ENCODE measurements at places on chromosomes 7 and 10.

DNA sequence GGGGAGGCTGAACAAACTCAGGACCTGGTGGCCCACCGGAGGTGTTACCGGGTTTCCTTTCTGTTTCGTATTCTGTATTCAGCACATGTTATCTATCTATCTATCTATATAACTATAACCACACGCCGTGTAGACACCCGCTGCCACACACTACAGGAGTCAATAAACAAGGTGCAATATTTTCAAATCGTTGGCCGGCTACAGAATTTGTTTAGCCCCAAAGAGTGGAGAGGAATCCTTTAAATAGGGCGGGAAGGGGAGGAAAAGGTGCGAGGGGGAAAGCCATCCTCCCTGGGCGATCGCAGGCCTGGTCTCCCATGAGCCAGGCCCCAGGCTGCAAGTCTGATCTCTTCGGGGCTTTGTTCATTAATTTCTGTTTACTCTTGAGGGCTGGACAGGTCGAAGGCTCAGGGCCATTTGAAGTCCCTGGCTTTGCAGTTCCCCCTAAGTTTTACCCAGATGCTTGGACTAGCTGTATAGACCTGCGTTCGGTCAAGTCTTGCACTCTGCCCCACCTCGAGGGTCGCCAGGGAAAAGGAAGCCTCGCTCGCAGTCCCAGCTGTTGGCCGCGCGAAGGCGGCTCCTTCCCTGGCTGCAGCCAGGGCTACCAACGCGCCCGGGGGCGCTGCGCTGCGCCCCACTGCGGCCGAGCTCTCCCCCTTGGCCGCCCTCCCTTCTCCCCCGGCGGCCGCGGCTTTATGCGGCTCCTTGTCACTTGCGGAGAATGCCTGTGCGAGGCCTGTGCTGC, 3.8 kb downstream of the NKX2-3 start:
- no peak for DNase-seq

- DNase-seq: no peak
Observed at GRCh38 chr7:66758950-66759628, 18.6 kb downstream of the RABGEF1 start.

- peak; percentile 75 for DNase-seq
Observed at GRCh38 chr10:60270426-60270825, 119.2 kb downstream of the ANK3 start.

DNA sequence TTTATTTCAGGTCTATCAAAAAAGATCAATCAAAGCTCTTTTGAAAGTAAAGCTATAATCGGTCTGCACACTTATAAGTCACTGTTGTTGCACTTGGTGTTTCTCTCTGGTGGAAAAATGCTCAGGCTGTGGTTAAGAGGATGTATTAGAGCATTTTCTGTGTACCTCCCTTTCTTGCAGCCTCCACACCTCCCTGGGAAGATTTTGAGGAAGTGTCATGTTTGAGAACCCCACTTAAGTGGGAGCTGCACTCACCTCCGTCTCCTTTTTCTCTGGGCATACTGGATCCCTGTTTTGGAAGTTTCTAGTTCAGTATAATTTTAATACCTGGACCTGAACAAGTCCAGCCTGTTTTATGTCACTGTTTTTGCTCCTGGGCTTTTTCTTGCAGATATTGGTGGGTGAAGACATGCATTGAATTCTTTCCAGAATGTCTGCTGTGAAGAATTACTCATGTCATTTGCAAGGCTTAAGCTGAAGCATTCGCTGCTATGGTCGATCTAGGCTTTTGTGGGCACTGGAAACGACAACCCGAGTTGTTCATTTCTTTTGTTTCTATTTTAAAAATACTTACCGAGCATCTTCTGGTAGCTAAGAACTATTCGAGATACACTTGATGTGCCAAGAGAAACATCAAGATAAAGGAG, 36.6 kb downstream of the TCF7L2 start:
- DNase-seq: peak; percentile 64

DNA sequence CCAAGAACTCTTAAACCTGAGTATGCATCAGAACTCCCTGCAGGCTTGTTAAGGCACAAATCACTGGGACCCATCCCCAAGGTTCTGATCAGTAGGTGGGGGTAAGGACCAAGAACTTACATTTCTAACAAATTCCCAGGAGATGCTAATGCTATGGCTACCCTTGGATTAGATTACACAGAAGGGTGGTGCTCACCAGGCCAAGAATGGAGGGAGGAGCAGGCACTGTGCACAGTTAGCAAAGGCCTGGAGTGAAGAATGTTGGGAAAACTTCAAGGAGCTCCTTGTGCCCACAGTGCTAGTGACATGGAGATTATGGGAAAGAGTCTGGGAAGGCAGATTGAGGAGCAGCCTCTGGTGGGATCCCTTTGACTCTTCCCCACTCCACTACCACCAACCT, 1.9 kb downstream of the PRSS2 start:
- DNase-seq: no peak

- DNase-seq: peak; percentile 81
Observed at GRCh38 chr7:107996072-107996882, 6.7 kb downstream of the LAMB1 start.
